Activated T-helper 1 cell treated with anti-CD3 and anti-CD28 coated beads, Interleukin-2, amount 50 U/mL, for 16 hours (primary cell): ENCODE measurements at places on chromosomes 2 and 18.

- no peak for DNase-seq
These were observed 12.9 kb upstream of the TEX51 start for GRCh38 chr2:126885751-126886210.

- DNase-seq: no peak
These were observed 466.8 kb upstream of the ZEB2 start for GRCh38 chr2:144986691-144987090.

- DNase-seq: no peak
These were observed 5.3 kb upstream of the G6PC2 start for GRCh38 chr2:168895771-168896170.

DNA sequence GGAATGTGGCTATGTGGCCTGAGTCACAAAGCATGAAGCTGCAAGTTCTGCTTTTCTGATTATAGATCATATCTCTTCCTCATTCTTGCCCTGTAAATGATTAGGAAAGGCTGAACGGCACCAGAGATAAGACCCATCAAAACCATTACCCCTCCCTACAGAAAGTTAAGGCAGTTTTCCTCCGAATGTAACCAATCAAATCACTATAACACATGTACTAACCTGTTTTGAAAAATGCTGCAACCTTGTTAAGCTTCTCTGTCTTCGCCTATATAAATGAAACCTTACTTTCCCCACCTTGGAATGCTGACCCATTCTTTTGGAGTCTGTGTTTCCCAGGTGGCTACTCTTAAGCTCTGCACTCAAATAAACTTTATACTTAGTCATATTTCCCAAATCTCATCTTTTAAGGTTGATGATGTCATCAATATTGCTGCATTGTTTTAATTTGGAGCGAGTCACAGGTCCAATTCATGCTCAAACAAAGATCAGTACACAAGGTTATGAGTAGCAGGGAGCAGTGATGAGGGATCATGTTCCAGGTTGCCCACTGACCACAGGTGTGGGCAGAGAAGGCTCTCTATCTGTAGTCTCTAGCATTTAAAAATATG is 662.3 kb downstream of the IRS1 start:
- DNase-seq: no peak

GRCh38 chr18:76593843-76594242 is 98.8 kb upstream of the ZNF516 start:
- DNase-seq: no peak

GRCh38 chr2:84947010-84947593 is 23.9 kb upstream of the KCMF1 start:
- DNase-seq: no peak

- DNase-seq: no peak
These were observed 15.4 kb downstream of the UXS1 start for GRCh38 chr2:106178716-106179115.

GRCh38 chr2:189155795-189156194 is 23.8 kb downstream of the COL5A2 start:
- no peak for DNase-seq

- DNase-seq: no peak
These were observed 110.1 kb downstream of the PID1 start for GRCh38 chr2:229160984-229161383.

DNA sequence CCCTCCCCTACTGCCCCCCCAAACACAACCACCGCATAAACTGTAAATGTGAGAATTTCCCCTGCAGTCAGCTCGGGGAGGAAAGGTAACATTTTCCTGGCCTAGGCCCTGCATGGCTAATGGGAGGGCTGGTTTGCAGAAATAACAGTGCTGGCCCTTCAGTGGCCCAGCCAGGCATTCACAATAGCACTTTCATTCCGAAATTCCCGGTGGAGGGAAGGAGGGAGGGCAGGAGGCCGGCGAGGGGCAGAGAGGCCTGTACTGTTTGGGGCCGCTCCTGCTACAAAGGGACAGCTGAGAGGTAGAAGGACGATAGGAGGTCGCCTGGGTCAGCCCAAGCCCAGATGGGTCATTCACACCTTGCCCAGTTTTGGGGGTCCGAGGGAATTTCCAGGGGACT is 11.3 kb downstream of the CYP26B1 start:
- DNase-seq: no peak

DNA sequence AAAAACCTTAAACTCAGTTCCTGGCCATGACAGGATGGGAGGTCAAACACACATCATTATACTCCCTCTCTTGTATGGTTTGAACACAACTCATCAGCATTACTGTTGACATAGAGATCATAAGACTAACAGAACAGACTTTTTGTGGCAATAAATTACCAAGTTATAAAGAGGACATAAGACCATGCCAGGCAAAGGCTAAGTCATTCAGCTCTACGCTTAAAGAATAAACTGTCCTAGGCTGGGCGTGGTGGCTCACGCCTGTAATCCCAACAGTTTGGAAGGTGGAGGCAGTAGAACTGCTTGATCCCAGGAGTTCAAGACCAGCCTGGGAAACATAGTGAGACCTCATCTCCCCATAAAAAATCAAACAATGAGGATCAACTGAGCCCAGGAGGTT is 16.4 kb downstream of the NLRC4 start:
- no peak for DNase-seq

DNA sequence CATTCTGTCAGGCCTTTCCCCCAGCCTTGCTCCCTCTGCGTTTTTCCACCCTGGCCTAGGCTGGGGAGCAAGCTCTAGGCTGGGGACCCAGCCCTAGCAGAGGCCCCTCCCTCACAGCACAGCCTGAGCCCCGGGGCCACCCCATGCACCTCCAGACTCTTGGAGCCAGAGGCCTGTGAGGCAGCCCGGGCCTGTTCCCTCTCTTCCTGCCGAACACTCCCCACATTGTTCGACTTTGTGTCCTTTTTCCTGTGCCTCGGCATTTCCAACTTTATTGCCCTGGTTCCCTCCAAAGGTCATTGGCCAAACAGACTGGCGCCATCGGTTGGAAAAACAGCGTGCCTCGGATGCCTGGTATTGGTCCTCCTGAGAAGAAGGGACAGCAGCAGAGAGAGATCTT is 79.7 kb downstream of the HS1BP3 start:
- no peak for DNase-seq

GRCh38 chr2:941871-942270 is 8.8 kb upstream of the SNTG2 start:
- DNase-seq: no peak

DNA sequence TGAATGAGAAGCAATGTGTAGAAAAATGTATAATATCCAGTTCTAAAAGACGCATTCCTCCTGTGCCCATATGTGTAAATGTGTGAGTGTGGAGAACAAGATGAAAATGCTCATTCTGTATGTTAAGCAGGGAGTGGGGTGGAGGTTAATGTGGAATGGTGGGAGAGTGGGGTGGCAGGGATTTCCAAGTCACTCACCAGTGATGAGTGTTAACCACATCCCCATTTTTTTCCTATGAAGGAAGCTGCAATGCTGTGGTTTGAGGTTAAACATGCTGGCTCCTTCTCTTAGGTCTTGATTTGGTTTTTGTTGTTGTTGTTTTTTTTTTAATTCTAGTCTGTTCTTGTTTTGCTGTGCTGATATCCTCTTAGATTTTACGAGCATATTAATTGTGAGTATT is 169.4 kb downstream of the NEDD4L start:
- DNase-seq: no peak

DNA sequence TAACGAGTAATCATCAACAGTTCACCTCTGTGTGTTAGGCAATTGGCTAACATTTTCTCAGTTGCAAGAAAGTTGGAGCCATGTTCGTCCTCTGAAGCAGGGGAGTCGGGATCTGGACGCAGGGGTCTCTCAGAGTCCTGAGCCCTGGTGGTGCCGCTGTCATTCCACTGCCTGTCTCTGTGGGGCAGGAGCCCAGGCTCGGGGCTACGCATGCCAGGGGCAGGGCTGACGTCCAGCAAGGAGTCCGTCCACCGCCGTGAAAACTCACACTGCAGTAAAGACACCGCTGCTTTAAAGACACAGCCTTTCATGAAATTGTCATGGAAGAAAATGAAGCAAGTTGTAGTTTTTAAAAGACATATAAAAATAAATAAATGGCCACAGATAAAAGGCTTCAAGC is 571.1 kb upstream of the SOX11 start:
- DNase-seq: no peak

DNA sequence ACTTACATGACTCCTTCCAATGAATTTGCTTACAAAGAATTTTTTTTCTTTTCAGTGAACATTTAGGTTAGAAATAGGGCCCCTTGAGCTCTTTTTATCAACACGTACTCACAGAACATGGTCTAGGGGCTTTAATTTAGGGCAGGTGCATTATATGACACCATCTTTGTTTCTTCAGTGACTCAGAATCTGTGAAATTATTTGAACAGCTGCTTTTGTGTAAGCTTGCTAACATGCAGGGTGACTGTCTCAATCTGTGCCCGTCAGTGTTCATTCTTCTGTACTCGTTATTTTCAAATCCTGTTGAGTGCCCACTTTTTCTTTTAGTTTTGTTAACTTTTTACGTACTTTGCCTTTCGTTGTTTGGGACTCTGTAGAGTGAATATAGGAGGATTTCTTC is 52.8 kb upstream of the CABYR start:
- no peak for DNase-seq

DNA sequence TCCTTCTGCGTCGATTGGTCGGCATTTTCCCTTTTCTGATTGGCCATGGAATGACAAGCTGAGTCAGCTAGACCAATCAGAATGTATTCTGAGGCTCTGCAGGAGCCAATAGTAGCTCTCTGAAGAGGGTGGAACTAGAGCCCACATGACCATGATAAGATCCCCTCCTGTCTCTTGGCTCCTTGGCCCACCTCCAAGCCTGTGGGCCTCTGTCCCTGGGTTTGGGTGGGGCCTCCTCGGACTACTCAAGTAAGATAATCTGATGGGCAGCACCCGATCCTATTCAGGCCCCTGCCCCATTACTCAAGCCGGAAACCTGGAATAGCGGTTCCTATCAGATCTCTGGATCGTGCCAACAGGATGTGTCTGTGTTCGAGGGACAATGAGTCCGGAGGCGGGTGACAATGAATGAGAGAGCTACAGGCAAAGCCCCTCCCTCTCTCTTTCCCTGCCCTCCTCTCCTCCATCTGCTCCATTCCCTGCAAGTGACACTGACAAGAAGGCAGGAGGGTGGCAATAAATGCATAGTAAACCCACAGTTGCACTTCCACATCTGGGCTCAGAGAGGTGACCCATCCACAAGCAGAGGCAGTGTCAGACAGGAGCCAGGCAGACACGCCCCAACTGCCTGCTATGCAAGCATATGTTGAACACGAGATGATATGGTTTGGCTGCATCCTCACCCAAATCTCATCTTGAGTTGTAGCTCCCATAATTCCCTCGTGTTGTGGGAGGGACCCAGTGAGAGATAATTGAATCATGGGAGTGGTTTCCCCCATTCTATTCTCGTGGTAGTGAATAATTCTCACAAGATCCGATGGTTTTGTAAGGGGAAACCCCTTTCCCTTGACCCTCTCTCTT is 114.7 kb downstream of the TNS1 start:
- DNase-seq: no peak

DNA sequence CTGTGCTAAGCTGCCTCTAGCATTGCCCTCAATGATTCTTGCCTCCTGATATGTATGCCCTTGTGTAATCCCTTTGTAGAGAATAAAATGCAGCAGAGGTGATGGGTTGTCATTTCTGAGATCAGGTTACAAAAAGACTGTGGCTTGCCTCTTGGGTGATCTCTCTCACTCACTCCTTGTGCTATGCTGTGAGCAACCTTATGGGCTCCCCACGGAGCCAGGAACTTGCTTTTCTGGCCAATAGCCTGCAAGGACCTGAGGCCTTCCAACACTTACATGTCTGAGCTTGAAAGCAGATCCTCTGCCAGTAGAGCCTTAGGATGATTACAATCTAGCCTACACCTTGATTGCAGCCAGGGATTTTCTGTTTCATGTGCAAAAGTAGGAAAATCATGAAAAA is 123.1 kb upstream of the XIRP2 start:
- no peak for DNase-seq

- DNase-seq: no peak
These were observed 150.1 kb upstream of the RIOK3 start for GRCh38 chr18:23302851-23303527.

DNA sequence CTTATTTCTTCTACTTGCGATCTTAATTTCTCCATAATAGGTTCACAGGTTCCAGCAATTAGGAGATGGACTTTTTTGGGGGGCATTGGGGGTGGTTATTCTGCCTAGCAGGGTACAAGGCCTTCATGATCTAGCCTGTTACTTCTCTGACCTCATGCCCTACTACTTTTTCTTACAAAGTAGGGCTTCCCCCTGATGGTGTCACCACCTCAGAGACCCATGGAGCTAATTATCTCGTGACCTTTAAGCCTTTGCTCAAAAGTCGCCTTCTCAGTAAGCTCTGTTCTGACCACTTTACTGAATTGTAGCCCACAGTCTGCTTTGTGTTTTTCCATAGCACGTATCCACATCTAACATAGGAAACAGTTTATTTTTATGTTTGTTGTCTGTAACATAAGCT is 458.0 kb downstream of the PARD3B start:
- DNase-seq: no peak

DNA sequence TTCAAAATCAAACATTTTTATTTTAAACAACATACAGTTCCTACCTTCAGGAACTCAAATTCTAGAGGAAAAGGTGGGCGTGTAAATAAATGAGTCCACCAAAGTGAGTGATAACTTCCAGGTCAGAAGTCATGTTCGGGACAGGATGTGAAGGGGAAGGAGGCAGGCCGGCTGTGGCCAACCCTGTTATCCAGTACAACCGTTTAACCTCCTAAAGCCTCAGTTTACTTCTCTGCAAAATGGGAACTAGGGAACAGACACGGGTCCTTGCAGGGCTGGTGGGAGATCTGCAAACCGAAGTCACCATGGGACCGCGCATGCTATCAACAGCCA is 373 bp downstream of the EIPR1 start:
- no peak for DNase-seq

DNA sequence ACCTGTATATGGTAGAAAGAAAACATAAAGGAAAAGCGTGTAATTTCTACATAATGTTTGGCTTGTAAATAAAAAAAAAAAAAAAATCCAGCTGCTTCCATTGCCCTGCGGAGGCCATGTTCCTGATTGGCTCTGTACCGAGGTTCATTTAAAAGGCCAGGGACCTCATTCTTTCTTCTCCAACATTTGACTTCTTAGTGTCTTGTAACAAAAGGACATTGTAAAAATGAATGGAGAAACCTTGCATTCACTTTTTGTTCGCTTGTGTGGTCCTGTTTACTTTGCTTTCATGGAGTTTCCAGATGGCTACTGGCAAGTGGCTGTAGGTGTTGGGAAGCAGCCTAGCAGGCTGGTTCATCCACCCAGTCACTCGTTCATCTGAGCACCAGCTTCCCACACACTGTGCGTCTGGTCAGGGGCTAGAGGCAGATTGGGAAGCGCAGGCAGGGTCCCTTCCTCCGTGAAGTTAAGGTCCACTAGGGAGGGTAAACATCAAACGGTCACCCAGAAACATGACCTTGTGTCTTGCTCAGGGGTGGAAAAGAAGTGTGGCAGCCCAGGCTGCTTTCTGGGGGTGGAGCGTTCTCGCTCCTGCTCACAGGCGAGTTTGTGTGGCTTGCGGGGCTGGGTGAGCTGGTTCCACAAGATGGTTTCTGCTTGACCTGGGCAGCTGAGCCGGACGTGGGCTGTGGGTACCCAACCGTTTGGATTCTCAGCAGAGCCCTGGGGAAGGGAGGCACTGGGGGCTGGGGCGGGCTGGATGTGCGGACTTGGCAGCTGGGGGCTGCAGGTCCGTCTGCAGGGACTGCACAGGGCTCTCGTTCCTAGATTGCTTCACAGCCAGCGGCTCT is 260.7 kb downstream of the AGAP1 start:
- no peak for DNase-seq

GRCh38 chr2:138021154-138021553 is 56.9 kb downstream of the HNMT start:
- DNase-seq: no peak

GRCh38 chr2:96400049-96401000 is 64.8 kb downstream of the NCAPH start:
- DNase-seq: no peak

- no peak for DNase-seq
These were observed 281.5 kb downstream of the ICOS start for GRCh38 chr2:204218040-204218439.
